Hippocampal formation (tissue), 2 donors: ENCODE measurements at places on chromosomes 11 and 22.

- no peak for DNase-seq
These were observed 249.0 kb upstream of the CNTN5 start for GRCh38 chr11:98771791-98772190.

- no peak for DNase-seq
These were observed 8.8 kb downstream of the WNT7B start for GRCh38 chr22:45968003-45968650.

GRCh38 chr11:120778685-120779490 lies 245.0 kb upstream of the TBCEL start:
- no peak for DNase-seq

DNA sequence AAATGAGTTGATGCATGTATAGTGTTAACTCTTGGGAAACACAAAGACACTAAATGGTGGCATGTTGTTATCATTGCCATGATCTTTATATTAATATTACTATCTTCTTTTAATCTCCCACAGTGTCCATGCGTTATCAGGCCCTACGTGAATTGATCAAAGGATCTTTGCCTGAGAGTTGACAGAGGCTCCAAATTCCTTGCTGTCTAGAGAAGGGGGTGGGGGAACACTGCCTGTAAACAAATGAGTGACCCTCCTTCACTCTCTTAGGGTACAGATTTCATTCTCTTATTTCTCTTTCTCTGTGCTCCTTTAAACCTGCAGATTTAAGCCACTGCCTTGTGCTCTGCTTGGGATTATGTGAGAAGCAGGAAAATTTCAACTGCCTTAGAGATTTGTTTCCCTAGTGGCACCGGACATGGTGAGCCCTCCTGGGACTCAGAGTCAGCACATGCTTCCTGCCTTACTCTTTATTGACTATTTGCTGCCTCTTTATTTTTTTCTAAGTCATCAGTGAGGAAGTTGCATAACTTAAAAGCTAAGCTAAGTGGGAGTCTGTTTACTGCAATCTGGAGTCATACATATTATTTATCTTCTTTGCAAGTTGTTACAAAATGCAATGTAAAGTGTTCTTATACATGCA lies 122.9 kb downstream of the MAML2 start:
- no peak for DNase-seq

DNA sequence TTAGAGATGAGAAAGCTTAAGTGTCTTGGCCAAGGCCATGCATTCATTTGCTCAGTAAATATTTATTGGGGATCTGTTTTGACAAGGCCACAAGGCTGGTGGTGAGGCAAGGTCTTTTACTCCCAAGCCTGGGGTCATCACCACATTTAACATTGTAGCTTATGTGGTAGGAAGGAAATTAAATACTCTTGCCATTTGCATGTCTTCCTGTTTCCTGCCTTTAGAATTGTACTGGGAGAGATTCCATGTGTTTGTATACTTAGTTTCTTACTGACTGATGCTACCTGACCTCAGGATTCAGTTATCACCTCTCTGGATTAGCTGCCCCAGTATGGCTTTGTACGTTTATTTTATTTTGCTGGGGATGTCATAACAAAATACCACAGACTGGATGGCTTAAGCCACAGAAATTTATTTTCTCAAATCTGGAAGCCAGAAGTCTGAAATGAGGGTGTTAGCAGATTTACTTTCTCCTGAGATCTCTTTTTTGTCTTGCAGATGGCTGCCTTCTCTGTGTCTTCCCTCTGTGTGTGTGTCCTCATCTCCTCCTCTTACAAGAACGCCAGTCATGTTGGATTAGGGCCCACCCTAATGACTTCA lies 44.8 kb downstream of the SPECC1L start:
- no peak for DNase-seq

GRCh38 chr11:119091966-119092879 lies 7.5 kb downstream of the HMBS start:
- DNase-seq = no peak

- no peak for DNase-seq
These were observed 31.8 kb upstream of the RFPL3 start for GRCh38 chr22:32325811-32326237.

GRCh38 chr11:43837879-43838278 lies 42.8 kb upstream of the ALKBH3 start:
- no peak for DNase-seq

GRCh38 chr11:32451808-32452207 lies 16.5 kb upstream of the WT1 start:
- DNase-seq = no peak

GRCh38 chr11:43150697-43151096 lies 161.1 kb upstream of the API5 start:
- DNase-seq = no peak

DNA sequence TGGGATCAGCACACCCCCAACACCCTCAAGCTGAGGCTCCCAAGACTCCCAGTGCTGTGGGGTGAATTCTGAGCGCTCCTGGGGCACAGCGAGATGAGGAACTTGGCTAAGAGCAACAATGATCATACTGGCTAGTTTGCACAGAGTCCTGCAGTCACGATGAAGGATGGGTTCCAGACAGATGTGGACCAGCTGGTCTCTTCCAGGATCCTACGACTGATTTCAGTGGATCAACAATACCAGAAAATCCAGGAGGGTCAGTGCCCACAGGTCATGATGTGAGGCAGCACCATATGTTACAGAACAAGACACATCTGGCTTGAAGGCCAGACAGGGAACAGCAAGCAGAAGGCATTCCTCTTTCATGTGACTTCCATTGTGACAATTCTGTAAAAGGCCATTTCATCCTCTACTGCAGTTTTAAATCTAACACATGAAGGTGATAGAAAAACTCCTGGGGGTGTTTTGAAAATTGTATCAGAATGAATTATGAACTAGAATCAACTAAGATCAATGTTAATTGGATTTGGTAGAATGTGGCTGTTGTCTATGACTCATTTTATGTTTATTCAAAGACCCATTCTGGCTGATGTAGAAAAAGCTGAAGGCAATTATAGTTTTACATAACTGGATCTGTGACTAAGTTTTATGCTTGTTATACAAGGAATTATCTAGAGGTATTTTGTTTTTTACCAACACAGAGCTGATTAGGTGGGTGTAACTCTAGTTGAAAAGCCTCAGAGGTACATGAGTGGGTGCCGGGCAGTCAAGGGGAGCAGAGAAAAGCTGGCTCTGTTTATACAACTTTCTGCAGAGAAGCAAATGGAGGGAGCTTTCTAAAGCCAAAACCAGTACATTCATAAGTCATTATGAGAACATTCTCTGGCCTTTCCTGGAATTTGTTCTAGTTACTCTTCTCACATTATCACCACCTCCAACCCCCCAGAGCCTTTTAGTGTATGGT lies 29.1 kb downstream of the OR52K1 start:
- DNase-seq = no peak

DNA sequence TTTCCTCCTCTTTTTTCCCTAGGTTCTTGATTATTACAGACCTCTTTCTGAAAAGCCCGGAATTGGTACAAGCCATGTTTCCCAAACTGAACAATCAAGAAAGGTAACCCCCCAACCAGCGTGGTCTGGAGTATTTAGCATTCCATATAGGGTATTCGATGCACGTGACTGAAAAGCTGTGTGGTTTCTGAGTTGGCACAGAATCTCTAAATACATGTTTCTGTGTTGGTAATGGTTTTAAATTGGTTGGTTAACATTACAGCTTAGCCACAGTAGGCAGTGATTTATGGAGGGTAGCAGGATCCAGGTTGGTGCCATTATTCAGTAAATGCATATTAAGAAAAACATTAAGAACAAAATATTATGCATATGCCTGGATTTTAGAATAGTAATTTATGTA lies 46.8 kb downstream of the ATXN10 start:
- no peak for DNase-seq

DNA sequence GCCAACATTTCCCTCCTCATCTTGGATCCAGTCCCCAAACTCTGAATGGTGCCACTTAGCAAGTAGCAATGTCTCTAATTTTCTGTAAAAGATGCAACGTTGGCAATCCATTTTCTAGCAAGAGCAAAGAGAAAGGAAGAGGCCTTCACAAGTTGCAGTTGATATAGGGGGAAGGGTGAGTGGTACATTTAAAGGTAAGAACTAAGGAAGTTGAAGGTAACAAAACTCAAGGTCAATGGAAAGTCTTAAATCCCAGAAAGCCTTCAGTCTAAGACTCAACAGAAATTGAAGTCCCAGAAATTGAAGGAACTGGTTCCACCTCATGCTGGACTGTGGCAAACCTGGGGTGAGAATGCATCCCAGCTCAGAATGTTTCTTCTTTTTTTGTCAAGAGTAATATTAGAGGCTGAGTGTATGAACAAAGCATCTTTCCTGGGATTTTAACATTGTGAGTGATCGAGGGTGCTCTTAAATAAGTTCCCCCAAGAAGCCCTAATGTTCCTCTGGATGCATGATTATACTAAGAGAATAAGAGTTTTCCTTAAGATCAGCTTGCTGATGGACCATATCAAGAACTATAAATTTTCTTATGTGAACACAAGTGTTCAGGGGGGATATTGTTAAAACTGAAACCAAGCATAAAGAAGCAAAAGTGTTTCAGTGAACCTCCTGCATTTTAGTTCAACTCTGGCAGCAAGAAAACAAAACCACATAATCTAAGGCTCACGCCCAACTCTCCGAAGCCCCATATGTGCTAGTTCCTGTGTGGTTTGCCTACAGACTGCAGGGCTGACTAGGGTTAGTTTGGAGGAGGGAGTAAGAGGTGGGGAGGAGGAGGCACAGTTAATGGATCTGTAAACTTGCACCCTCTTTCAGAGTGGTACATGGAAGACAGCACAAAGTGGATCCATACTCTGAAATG lies at the start of gene GRAP2:
Gene GRAP2, plus strand, starts transcription at position 779 of the 922 bp plus-strand sequence. CDS start 46,023 bp downstream, outside the sequence.
- DNase-seq = no peak

DNA sequence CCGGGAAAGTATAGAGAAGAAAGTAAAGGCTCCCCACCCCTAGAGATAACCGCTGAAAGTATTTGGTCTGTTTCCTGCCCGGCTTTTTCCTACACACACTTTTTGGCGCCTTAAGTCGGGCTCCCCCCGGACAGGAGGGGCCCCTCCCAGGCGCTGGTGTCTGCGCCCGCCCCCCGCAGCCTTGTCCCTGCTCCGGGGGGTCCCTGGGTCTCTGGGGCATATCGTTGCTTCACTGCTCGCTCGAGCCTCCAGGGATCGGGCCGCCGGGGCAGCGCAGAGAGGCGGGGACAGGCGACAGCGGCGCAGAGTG lies 928 bp upstream of the CRACR2B start:
- DNase-seq = no peak

DNA sequence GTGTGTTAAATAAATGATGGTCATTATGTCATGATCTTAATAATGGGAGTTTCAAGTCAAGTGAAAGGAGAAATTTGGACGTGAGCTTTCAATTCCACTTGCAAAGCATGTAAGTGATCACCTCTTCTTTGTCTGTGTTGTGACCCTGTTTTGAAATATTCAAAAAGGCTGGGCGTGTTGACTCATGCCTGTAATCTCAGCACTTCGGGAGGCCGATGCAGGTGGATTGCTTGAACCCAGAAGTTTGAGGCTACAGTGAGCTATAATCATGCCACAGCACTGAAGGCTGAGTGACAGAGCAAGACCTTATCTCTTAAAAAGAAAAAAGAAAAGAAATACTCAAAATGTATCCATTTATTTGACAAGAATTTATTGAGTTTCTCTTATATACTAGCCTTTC lies 32.9 kb upstream of the EED start:
- no peak for DNase-seq

DNA sequence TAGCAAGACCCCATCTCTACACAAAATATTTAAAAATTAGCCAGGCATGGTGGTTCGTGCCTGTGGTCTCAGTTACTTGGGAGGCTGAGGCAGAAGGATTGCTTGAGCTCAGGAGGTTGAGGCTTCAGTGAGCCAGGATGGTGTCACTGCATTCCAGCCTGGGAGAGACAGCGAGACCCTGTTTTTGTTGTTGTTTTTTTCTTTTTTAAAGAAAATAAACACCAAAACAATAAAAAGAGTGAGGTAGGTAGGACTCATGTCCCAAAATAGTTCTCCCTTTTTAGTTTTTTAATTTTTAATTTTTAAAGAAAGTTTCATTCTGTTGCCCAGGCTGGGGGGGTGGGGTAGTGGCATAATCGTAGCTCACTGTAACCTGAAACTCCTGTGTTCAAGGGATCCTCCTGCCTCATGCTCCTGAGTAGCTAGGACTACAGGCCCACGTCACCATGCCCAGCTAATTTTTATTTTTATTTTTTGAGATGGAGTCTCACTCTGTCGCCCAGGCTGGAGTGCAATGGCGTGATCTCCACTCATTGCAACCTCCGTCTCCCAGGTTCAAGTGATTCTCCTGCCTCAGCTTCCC lies 25.5 kb upstream of the MALAT1 start:
- no peak for DNase-seq

GRCh38 chr22:27137871-27138337 lies 480.5 kb downstream of the MIAT start:
- DNase-seq = no peak

GRCh38 chr11:6531267-6531752 lies 34.2 kb downstream of the DNHD1 start:
- peak; percentile 7 for DNase-seq

GRCh38 chr11:66617155-66617834 lies 865 bp downstream of the RBM14 start:
- DNase-seq = no peak

DNA sequence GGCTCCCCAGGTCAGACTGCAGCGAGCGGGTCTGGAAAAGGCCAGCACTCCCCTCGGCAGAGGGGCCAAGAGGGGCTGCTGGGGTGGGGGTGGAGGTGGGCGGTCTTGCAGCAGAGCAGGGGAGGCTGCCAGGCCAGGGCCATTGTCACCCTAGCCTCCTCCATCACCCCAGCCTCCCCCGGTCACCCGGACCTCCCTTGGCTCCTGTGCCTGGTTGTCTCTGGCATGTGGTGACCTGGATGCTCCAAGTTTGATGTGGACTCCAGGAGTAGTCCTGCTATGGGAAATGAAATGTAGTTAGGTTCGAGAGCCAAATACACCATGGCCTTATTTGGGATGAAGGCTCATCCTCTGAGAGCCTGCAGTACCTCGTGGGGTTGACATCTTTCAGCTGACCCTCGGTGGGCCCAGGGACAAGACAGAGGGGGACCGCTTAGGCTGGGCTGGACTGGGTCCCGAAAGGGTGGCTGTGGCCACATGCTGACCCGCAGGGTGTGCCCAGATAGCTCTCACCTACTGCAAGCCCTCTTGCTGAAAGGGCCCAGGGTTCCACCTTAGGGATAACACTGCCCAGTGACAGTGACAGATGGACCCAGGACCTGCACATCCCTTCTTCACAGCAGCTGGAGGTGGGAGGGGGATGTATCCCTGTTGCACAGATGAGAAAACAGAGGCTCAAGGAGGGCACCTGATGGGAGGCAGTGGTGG lies 24.1 kb downstream of the MRGPRD start:
- DNase-seq = no peak

GRCh38 chr11:116364348-116364747 lies 408.4 kb downstream of the BUD13 start:
- DNase-seq = no peak
